ENCODE measurements at places on chromosomes 3 and 15. TPM values are rescaled to one million over a fixed set of nuclear protein-coding genes. Genes with fewer than 3 reads are reported as not detected.

STRIT1 gene
- polyA plus RNA-seq = 0.18 TPM

GOLGA6L4 gene
- 2.2 TPM for polyA plus RNA-seq

SETD2 gene
- 9.0 TPM for polyA plus RNA-seq

PIF1 gene
- polyA plus RNA-seq = 0.40 TPM

THRB gene
- polyA plus RNA-seq = 11.1 TPM

SPESP1 gene
- 5.9 TPM for polyA plus RNA-seq

ANKUB1 gene
- polyA plus RNA-seq = not detected

BNC1 gene
- 0.08 TPM for polyA plus RNA-seq

VEPH1 gene
- not detected for polyA plus RNA-seq

QTRT2 gene
- 7.6 TPM for polyA plus RNA-seq

SENP8 gene
- polyA plus RNA-seq = 3.1 TPM

FBXO40 gene
- polyA plus RNA-seq = 46.6 TPM

CRABP1 gene
- polyA plus RNA-seq = not detected

CHRNA7 gene
- 1.0 TPM for polyA plus RNA-seq

MEGF11 gene
- polyA plus RNA-seq = not detected

MAGEF1 gene
- polyA plus RNA-seq = 31.6 TPM

TLR9 gene
- 0.04 TPM for polyA plus RNA-seq

NOX5 gene
- 0.03 TPM for polyA plus RNA-seq

CTXN2 gene
- not detected for polyA plus RNA-seq

MESP2 gene
- 0.65 TPM for polyA plus RNA-seq

SCAMP5 gene
- 0.91 TPM for polyA plus RNA-seq

OR5K2 gene
- polyA plus RNA-seq = not detected
